Lung (tissue), 17 donors: ENCODE measurements at places on chromosomes 2 and 18. TPM values are rescaled to one million over a fixed set of nuclear protein-coding genes. Genes with fewer than 3 reads are reported as not detected.

DNA sequence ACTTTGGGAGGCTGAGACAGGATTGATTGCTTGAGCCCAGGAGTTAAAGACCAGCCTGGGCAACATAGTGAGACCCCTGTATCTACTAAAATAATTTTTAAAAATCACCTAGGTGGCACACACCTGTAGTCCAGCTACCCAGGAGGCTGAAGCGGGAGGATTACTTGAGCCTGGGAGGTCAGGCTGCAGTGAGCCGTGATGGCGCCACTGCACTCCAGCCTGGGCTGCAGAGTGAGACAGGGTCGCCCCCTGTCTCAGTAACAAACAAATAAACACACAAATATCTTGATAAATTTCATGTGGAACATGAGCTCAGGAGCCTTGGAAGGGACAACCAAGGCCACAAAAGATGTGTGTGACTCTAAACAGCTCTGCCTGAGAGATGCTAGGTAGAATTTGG is 11.7 kb upstream of the ANKRD53 start:
- no peak for DNase-seq

DNA sequence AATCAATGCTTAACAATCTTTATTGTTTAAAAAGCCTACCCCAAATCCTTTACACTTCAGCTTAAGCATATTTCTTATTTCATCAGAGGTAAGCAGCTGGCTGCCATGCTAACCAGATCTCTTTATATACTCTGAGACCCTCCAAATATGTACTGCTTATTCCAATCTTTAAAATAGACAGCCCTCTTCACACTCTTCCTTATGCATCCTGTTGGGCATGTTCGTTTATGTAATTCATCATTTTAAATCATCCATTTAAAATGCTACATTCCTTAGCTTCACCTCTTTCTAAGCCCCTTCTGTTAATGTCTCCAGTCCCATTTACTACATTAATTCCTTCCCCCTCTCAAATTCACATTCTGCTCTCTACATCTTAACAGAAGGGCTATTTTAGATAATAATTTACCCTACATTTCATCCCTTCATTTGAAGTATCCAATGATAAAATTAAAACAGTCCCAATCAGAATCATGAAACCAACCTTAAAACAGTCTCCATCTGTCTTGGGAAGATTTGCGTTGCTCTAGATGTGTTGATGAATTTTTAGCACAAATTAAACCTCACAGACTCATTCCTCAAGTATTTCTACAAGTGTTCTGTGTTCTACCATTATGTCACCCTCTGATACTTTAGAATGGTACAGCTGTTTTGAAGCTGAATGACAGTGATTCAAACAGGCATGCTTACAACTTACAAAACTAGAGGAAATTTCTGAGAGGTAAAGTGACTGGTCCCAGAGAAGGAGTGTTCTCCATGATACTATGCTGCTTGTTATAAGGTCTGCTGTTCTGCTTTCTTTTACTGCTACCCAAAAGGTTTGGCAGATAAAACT is 59.1 kb downstream of the ZNF385B start:
- DNase-seq: no peak

- DNase-seq: no peak
Measured at GRCh38 chr2:190182071-190182524, 119.6 kb upstream of the MSTN start.

GRCh38 chr18:2981212-2981728 is 31.7 kb downstream of the LPIN2 start:
- DNase-seq: no peak

GRCh38 chr2:208189810-208190503 is at the start of gene C2orf80:
Gene C2orf80 (minus strand): TSS chr2:208190030. CDS start chr2:208186986, 3,044 bp downstream.
- no peak for DNase-seq

DNA sequence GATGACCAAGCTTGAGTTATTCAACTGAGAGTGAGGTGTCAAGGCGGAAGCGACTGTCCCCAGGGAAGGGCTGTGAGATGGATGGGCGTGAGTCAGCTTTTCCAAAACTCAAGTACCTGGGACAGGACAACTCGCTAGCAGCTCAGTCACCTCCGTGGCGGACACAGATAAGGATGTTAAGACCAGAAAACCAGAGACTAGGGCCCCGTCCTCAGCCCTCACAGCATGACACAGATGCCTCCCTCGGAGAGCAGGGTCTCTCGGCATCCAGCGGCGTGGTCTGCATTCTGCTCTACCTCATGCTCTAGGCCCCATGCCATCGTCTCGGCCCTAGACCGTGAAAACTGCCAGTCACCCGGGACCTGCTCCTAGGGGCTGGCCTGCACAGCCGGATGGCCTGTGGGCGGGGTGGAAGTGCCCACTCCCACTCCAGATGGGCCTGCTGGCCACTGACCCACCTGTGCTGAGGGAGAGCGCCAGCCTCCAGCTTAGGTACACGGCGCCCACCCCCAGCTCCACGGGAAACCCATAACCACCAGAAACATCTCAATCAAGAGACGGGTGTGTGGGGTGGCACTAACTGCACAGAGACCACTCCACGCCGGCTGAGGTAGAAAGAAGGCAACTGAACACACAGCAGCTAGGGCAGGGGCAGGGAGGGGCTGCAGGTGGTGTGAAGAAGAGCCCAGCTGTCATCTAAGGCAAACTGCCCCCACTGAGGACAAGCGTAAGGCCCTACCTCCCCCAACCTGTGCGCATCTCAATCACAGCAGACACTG is 39.8 kb downstream of the ANO7 start:
- no peak for DNase-seq

- no peak for DNase-seq
Measured at GRCh38 chr18:68960355-68960754, 162.5 kb downstream of the CCDC102B start.

- no peak for DNase-seq
Measured at GRCh38 chr2:50443288-50443687, 588.6 kb downstream of the NRXN1 start.

GRCh38 chr2:11379558-11379957 is 35.1 kb upstream of the ROCK2 start:
- DNase-seq: no peak

GRCh38 chr18:23245461-23245860 is 110.2 kb downstream of the CABLES1 start:
- no peak for DNase-seq

- no peak for DNase-seq
Measured at GRCh38 chr2:43481927-43482542, 113.8 kb downstream of the THADA start.

DNA sequence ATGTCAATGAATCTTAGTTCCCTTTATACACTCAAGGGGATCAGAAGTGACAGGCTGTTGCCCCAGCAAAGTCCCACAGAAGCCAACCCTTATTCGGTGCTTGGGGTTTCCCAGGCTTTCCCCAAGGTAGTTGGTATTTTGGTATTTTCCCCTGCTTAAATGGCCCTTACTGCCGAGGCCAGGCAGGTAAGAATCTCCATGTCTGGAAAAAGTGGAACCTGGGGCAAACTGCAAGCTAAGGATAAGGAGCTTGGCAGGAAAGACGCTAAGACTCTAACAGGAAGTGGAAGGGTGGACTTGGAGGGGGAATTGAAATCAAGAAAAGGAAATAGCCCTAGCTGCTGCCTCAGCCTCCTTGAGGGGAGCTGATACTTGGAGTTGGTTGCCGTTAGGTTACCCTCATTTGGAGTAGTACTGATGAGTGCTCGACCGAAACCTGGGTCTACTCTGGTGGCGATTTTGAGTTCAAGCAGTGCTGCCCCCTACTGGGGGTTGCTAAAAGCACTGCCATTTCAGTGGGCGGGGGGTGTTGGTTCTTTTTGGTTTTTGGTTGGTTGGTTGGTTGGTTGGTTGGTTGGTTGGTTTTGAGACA is 3.3 kb upstream of the GPBAR1 start:
- no peak for DNase-seq

DNA sequence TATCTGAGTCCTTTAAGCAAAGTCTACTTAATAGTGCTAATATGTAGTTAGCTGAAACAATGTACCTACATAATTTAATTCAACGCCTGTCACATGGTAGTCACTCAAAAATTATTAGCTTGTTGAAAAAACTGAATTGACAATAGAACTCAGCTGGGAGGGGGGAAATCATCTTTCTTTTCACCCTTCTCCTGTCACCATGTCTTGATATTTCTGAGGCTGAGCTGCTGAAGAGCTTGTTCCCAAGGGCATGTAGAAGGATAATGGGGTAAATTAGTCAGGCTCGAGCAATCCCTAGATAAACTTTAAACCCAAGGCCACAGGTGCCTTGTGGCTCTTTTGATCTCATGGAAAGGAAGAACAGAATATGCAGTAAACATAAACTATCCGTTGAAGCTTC is 339.6 kb upstream of the LRATD1 start:
- no peak for DNase-seq

- peak; percentile 19 for DNase-seq
Measured at GRCh38 chr2:84458551-84459017, 496 bp downstream of the SUCLG1 start.

- DNase-seq: no peak
Measured at GRCh38 chr2:65915273-65915672, 482.9 kb upstream of the SPRED2 start.

DNA sequence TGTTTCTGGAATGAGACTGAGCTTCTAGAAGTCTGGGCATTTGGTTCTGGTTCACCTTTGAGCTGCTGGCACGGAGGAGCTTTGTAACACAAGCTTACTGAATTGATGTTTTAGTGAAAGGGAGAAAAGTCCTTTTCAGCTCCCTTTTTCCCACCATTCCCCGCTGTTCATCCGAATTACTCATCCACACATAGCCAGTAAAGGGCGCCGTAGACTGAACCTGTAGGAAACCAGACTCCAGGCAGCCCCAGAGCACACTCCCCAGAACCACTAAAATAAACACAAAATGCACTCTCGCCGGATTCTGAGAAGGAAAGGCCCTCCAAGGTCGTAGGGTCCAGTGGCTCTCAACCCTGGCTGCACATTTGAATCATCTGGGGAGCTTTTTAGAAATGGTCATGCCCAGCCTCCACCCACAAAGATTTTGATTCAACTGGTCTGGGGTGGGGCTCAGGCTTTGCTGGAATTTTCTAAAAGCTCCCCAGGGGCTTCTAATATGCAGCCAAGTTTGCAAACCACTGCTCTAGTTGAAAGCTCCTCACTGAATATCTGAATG is 29.6 kb downstream of the TCF7L1 start:
- no peak for DNase-seq

GRCh38 chr2:76998704-76999103 is 523.5 kb downstream of the LRRTM4 start:
- no peak for DNase-seq

DNA sequence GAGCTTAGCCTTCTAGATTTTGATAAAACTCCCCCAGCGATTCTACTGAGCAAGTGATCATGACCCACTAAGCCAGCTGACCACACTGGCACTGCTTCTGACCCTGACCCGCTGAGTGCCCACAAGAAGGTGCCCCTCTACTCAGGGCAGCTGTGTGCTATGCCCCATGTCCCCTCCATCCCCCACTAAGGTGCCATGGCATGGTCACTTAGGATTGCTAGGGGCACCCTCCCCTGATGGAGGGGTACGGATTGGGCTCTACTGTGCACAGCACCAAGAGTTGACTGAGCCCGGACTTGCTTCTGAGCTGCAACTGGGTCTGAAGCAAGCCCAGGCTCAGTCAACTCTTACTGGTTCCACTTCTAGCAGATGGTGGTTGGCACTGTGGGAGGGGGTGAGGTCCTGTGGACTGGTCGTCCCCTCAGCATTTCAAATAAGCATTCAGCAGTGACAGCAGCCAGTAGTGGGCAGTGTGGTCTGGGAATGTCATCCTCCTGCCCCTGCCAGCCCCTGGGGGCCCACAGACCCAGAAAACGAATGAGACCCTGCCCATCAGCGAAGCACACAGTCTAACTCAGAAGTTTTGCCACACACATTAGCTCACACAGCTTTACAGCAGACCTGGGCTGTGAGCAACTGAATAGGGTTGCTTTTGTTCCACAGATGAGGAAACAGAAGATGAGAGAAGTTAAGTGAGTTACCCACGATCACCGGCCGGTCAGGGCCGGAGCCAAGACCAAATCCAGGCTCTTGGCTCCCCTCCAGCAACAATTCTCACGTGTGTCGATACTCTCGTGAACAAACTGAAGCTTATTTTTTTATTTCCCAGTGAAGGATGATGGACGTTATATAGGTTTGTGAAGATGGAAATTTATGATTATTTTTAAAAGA is 52.1 kb upstream of the FOSL2 start:
- no peak for DNase-seq

- no peak for DNase-seq
Measured at GRCh38 chr2:97654309-97654708, 8.4 kb downstream of the COX5B start.

- DNase-seq: peak; percentile 54
Measured at GRCh38 chr18:61502472-61502871, 169.2 kb downstream of the CDH20 start.

DNA sequence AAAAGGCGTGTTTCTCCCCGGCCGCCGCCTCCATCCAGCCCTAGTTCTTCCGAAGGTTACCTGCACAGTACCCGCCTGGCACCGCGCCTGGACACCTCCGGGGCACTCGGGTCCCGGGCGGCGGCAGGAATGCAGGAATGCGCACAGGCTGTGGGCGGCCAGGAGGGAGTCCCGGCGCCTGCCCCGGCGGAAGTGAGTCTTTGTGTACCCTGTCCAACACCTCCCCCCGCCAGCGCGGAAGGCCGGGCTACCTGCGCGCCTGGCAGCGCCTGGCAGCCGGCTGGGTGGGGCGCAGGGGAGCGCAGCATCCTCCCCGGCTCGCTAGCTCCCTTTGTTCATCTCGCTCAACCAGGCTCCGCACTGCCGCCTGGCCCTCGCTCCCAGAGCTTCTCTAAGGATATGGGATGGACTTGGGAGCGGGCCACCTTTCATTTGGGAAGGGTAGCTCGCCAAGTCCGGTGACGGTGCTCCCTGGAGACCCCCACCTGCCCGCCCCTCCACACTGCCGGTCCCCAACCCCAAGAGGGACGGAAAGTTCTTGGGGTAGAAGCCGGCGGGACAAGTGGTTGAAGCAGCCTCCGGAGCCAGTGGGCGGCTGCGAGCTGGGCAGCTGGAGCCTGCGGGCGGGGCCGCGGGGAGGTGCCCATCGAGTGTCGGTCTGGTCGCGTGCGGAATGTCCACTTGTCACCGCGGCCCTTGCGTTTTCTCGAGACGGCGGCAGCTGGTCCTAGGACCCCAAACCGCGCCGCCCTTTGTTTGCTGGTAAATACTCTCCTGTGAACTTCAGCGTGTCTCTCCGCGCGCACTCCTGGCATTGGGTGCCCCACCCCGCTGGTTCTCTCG is 1.2 kb upstream of the ST6GAL2 start:
- peak; percentile 43 for DNase-seq

- no peak for DNase-seq
Measured at GRCh38 chr2:68031043-68031442, 31.8 kb downstream of the C1D start.

Gene CHRNG
- total RNA-seq: not detected

Gene ZNF236
- total RNA-seq: 23.1 TPM

Gene ANKRD30B
- total RNA-seq: not detected

Gene AGXT
- 0.61 TPM for total RNA-seq

Gene UPP2
- total RNA-seq: not detected

Gene RAB6C
- not detected for total RNA-seq

Gene MOGAT1
- 1.7 TPM for total RNA-seq

Gene AKAIN1
- not detected for total RNA-seq

Gene AP1S3
- total RNA-seq: 6.3 TPM

Gene NT5C1B
- total RNA-seq: not detected

Gene GKN1
- not detected for total RNA-seq

Gene GDF7
- total RNA-seq: 0.54 TPM

Gene LYG2
- total RNA-seq: not detected
